Effector memory CD8-positive, alpha-beta T cell (primary cell): ENCODE measurements at places on chromosomes 2 and 18.

GRCh38 chr18:79438898-79439627 lies 43.3 kb downstream of the NFATC1 start:
- no peak for DNase-seq

- DNase-seq = no peak
Observed at GRCh38 chr2:100744589-100744988, 75.3 kb upstream of the NPAS2 start.

DNA sequence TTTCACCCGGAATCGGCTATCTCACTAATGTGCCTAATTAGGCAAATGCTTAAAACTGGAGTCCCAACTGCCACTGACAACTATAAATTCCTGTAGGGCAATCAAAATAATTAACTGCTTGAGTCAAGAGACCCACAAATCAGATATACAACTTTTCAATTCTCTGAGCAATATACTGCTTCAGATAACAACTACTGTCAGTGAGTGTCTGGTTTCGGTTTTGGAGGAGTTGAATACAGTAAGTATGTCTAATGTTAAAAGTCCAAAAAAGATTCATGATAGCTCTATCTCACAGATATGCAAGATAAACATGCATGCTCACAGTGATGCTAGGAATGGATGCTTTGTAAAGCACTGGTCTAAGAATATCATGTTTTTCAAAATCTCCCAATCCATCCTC lies 283.3 kb downstream of the NRXN1 start:
- DNase-seq = no peak

GRCh38 chr2:42834161-42834560 lies 41.8 kb upstream of the HAAO start:
- DNase-seq = no peak

GRCh38 chr2:238952261-238952919 lies 104.5 kb downstream of the TWIST2 start:
- no peak for DNase-seq

DNA sequence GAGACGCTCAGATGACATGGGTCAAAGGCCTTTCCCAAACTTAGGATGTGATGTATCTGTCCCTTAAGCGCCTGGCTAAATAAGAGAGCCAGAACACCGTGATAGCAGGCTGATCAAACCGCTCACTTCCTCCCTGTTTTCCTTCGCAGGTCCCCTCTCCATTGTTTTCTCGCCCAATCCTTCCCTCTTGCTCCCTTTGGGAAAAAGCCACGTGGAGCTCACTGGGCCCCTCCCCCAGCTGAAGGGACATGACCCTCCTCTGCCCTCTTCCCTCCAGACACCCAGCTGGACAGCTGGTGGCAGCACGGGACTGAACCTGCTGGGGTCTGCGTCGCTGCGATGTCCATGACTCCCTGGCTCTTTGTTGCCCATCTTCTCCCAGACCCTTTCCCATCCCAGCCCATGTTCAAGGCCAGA lies 201.7 kb downstream of the TNS1 start:
- DNase-seq = no peak

- no peak for DNase-seq
Observed at GRCh38 chr2:169715379-169716237, 18.0 kb upstream of the KLHL23 start.

GRCh38 chr18:9104244-9104901 lies 1.9 kb downstream of the NDUFV2 start:
- no peak for DNase-seq

DNA sequence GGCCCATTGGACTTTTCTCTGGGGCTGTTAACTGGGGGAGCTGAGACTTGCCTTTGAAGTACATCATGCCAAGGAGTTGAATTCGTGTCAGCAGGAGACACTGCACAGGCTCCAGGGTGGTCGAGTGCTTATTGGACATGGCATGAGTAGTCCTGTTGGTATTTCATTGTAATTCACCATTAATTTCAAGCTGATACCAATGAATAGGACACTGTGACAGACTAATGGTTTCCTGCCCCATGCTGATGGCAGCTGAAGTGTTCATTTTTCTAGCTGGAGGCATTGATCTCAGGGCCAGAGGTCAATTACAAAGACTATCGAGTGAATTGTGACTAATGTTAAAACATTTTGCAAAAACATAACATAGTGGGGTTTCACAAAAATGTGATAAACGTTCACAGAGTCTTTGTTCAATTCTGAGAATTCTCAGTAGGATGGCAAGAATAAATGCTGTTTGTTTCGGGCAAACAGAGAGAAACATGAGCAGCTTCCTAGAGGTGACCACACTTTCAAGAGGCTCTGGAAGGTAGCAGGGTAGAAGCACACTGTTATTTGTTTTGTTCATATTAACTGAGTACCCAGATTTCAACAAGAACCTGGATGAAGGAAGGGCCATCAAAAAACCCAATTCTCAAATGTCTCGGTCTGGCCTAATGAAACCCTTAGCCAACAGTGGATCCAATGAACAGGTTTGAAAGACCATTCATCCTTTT lies 90.6 kb upstream of the ARL4C start:
- DNase-seq = no peak

DNA sequence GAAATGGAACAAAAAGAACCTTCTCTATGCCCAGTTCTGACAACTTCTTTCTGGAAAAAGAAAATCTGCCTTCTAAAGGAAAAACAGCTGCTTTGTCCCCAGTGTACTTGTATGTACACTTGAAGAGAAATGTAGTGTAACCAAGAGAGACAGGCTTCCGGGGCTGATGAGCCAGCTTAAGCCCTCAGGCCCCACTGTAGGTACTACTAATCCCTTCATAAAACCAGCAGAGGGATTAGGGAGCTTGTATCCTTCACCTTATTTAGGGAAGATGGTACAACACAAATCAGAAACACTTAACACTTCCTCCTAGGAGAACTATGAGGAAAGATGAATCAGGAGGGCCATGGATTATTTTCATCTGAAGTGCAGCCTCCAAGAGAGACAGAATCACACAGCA lies 18.8 kb upstream of the SUCLG1 start:
- DNase-seq = no peak

DNA sequence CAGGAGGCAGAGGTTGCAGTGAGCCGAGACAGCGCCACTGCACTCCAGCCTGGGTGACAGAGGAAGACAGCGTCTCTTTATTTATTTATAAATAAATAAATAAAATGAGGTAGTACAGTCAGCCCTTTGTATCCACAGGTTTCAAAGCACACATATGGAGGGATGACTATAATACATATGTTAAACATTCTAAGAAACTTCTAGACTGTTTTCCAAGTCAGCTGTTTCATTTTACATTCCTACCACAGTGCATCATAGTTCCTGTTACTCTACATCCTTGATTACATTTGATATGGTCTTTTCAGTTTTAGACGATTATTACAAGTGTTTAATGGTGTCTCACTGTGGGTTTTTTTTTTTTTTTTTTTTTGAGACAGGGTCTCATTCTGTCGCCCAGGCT lies 157.6 kb downstream of the ATAD2B start:
- DNase-seq = no peak

DNA sequence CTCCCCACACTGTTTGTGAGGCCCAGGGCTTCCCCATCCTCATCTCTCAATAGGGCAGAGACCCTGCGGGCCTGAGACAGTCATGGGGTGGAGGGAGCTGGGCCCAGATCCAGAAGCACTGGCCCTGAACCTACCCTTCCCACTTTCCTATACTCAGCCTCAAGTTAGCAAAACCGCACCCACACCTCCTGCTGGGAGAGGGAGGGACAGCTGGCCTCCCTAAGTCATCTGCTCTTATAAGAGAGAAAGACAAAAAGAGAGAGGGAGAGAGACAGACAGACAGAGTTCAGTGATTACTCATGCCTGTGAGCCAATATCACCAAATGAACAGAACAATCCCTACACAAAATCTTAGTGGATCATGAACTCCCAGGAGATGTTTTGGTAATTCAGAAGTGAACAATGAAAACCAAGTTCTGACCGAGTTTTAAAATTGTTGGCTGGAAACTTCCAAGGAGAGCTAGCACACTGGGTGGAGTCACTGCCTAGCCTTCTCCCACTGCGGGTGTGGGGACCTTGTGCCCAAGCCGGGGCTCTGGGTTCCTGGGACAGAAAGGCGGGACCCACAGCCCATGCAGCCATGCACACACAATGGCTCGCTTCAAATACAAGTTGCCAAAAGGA lies 130.5 kb downstream of the PXDN start:
- no peak for DNase-seq

- DNase-seq = no peak
Observed at GRCh38 chr2:120545521-120546047, 190.1 kb upstream of the GLI2 start.
